ENCODE measurements at places on chromosomes 16 and 17. TPM values are rescaled to one million over a fixed set of nuclear protein-coding genes. Genes with fewer than 3 reads are reported as not detected.

DNA sequence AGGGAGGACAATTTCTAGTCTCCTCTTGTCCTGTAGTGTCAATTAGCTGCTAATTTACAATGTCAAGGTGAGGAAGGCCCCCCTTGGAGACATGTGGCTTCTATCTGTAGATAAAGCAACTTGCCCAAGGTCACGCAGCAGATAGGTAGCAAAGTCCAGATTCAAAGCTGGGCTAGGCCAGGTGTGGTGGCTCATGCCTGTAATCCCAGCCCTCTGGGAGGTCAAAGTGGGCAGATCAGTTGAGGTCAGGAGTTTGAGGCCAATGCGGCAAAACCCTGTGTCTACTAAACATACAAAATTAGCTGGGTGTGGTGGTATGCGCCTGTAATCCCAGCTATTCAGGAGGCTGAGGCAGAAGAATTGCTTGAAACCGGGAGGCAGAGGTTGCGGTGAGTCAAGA is 11.1 kb downstream of the TRPV3 start:
- no peak overlapping the region for H3K4me3 ChIP-seq
- H3K27ac ChIP-seq: no peak overlapping the region
- peaks cover 7% of the 10 kb centered on the region for H3K27me3 ChIP-seq
- H3K4me1 ChIP-seq: no peaks in the 10 kb centered on the region
- DNase-seq: no peak
- H3K36me3 ChIP-seq: no peaks in the 10 kb centered on the region

GRCh38 chr16:85091522-85091910 is 20.8 kb downstream of the CIBAR2 start:
- H3K4me1 ChIP-seq: peaks cover 19% of the 10 kb centered on the region
- no peak for DNase-seq
- H3K36me3 ChIP-seq: no peaks in the 10 kb centered on the region
- H3K4me3 ChIP-seq: no peak overlapping the region

GRCh38 chr17:45946841-45947256 is 52.2 kb upstream of the STH start:
- H3K27ac ChIP-seq: no peak overlapping the region
- H3K4me1 ChIP-seq: peaks cover 6% of the 10 kb centered on the region
- no peaks in the 10 kb centered on the region for H3K36me3 ChIP-seq
- H3K27me3 ChIP-seq: peaks cover 41% of the 10 kb centered on the region

- H3K4me1 ChIP-seq: no peaks in the 10 kb centered on the region
- H3K27ac ChIP-seq: no peak overlapping the region
- DNase-seq: no peak
- no peak overlapping the region for H3K4me3 ChIP-seq
- no peaks in the 10 kb centered on the region for H3K36me3 ChIP-seq
Measured at GRCh38 chr16:82293671-82294070, 123.6 kb upstream of the MPHOSPH6 start.

GRCh38 chr16:80583466-80583865 is 42.7 kb downstream of the DYNLRB2 start:
- no peak overlapping the region for H3K27ac ChIP-seq
- H3K4me1 ChIP-seq: no peaks in the 10 kb centered on the region
- DNase-seq: no peak
- peaks cover 6% of the 10 kb centered on the region for H3K27me3 ChIP-seq

DNA sequence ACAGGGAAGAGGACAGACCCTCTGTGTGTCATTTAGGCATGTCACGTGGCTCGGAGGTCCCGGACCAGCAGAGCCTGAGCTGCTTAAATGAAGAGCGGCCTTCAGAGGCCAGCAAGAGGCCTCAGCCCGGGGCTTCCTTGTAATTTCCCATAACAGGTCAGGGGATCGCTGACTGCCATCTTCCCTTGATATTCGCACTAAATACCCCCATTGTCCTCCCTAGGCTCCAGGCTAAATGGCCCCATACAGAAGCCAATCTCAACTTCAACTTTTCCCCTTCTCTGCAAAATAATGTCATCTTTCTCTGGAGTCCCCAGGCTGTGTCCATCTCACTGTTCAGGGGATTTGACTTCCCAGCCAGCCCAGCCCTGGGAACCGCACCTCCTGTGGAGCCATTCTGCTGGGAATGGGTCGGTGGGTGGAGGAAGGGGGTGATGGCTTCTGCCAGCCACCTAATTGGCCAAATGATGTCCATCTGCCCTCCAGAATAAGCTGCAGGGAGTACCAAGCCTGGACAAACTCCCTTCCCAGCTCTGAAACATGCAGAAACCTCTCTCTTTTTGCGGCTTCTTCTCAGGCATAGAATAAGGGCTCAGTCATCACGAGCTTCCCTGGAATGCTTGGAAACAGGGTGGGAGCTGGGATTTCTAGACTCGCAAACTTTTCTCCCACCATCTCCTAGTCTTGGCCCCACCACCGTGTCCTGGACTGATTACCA is 129.9 kb downstream of the SDK2 start:
- H3K27me3 ChIP-seq: peaks cover 3% of the 10 kb centered on the region
- H3K36me3 ChIP-seq: no peaks in the 10 kb centered on the region
- DNase-seq: no peak

GRCh38 chr16:85075236-85075924 is 36.9 kb downstream of the CIBAR2 start:
- no peaks in the 10 kb centered on the region for H3K4me1 ChIP-seq
- H3K27me3 ChIP-seq: no peaks in the 10 kb centered on the region
- H3K36me3 ChIP-seq: peaks cover 19% of the 10 kb centered on the region
- no peak overlapping the region for H3K27ac ChIP-seq

GRCh38 chr16:57314161-57314785 is 29.8 kb upstream of the PLLP start:
- no peaks in the 10 kb centered on the region for H3K36me3 ChIP-seq
- no peak overlapping the region for H3K27ac ChIP-seq
- peaks cover 4% of the 10 kb centered on the region for H3K4me1 ChIP-seq
- H3K27me3 ChIP-seq: peaks cover 2% of the 10 kb centered on the region
- no peak overlapping the region for H3K4me3 ChIP-seq

DNA sequence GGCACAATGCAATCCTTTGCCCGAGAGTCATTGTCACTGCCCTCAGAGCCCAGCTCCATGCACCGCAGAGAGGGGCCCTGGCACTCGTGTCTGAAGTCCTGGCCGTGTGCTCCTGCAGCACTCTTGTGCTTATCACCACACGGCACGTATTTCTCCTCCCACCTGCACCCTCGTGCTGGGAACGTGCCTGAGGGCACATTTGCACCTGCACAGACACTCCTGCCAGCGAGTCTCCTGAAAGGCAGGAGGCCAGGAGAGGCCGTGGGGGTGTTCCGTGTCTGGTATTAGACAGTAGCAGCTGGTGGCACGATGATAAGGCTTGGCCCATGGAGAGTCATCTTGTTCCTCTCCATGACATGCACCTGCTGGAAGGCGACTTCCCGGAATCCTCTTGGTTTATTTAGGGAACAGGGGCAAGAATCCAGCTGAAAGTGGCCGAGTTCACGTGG is 3.4 kb upstream of the ACSF3 start:
- H3K27ac ChIP-seq: no peak overlapping the region
- H3K4me3 ChIP-seq: no peak overlapping the region
- peaks cover 62% of the 10 kb centered on the region for H3K27me3 ChIP-seq
- no peaks in the 10 kb centered on the region for H3K36me3 ChIP-seq
- H3K4me1 ChIP-seq: peaks cover 11% of the 10 kb centered on the region

DNA sequence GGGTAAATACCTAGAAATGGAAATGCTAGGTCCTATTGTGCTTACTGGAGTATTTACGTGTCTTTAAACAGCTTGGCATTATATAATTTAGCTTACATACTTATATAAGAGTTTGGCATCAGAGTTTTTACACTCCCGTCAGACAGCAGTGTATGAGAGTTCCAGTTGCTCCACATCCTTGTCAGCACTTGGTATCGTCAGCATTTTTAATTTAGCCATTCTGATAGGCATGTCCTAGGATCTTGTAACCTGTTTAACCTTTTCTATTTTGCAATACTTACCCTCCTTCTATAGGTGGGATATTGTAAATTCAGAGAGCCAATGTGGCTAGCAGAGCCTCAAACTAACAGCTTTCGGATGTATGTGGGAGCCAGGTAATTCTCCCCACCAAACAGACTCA is 228.3 kb upstream of the EEF2KMT start:
- no peak overlapping the region for H3K27ac ChIP-seq
- H3K27me3 ChIP-seq: no peaks in the 10 kb centered on the region
- no peak overlapping the region for H3K4me3 ChIP-seq
- no peaks in the 10 kb centered on the region for H3K36me3 ChIP-seq
- DNase-seq: no peak
- H3K4me1 ChIP-seq: no peaks in the 10 kb centered on the region

DNA sequence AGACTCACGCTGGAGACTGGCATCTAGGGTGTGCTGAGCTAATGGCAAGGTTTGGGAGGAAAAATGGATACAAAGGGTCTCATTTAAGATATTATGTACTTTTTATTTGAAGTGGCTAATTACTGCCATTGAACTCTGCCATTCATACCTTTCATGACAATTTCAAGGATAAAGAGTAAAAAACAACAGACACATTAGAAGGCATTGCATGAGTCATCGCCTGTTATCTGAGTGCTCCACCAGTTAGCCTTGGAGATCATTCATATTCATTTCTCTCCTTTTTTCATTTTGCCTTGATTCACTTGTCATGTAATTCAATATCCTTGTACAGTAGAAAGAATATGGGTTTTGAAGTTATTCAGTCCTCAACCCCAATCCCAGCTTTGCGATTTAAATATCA is 109.5 kb downstream of the CDH8 start:
- no peaks in the 10 kb centered on the region for H3K27me3 ChIP-seq
- H3K4me1 ChIP-seq: peaks cover 17% of the 10 kb centered on the region
- H3K4me3 ChIP-seq: no peak overlapping the region

- H3K4me1 ChIP-seq: peaks cover 12% of the 10 kb centered on the region
- no peaks in the 10 kb centered on the region for H3K27me3 ChIP-seq
- no peak overlapping the region for H3K27ac ChIP-seq
- no peak for DNase-seq
- no peak overlapping the region for H3K4me3 ChIP-seq
Measured at GRCh38 chr16:19073344-19073743, 5.9 kb downstream of the COQ7 start.

DNA sequence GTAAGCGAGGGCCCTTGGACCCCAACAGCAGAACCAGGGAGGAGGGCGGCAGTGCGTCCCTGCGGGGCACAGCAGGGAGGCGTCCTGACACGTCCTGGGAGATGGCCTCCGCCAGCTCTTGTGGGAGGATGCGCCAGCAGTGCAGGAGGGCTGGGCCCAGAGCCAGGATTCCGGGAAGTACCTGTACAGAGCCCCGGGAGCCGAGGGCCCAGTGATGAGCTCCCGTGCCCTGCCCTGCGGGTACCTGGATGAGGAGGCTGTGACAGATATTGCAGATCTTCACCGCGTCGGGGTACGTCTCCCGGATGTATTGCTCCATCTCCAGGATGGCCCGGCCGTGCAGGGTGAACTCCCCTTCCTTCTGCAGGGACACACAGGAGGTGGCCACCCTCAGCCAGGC is 23.1 kb downstream of the KDM8 start:
- H3K27me3 ChIP-seq: no peaks in the 10 kb centered on the region
- no peak overlapping the region for H3K4me3 ChIP-seq
- H3K36me3 ChIP-seq: no peaks in the 10 kb centered on the region
- no peak for DNase-seq
- peaks cover 8% of the 10 kb centered on the region for H3K4me1 ChIP-seq

- H3K4me1 ChIP-seq: no peaks in the 10 kb centered on the region
- H3K4me3 ChIP-seq: no peak overlapping the region
- H3K36me3 ChIP-seq: no peaks in the 10 kb centered on the region
- H3K27ac ChIP-seq: peak overlapping the region; percentile 54
- no peak for DNase-seq
Measured at GRCh38 chr16:4179020-4179419, 62.8 kb upstream of the ADCY9 start.

GRCh38 chr17:72122765-72123529 is 2.1 kb downstream of the SOX9 start:
- H3K4me3 ChIP-seq: peak overlapping the region; percentile 99
- peaks cover 11% of the 10 kb centered on the region for H3K36me3 ChIP-seq
- peaks cover 73% of the 10 kb centered on the region for H3K4me1 ChIP-seq
- peak overlapping the region; percentile 87 for H3K27ac ChIP-seq
- peak; percentile 69 for DNase-seq
- peaks cover 34% of the 10 kb centered on the region for H3K27me3 ChIP-seq

DNA sequence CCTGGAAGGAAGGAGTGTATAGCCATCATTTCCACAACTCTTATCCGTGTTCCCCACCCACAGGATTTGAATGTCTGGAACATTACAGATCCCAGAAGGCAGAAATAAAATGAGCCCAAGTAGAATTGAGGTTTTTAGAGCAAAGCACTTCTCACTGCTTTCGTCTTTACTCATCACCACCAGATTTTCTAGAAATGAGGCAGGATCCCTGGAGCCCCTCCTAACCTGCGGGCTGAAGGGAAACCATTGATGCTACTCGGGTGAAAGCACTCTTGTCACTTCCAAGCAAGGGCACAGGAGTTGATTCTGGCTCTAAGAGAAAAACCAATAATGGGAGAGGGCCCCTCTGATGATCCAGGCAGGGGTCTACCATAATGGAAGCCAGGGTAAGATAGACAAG is 2.8 kb upstream of the ALDOC start:
- H3K4me1 ChIP-seq: peaks cover 8% of the 10 kb centered on the region
- H3K27me3 ChIP-seq: no peaks in the 10 kb centered on the region
- no peak overlapping the region for H3K27ac ChIP-seq
- H3K4me3 ChIP-seq: no peak overlapping the region
- no peak for DNase-seq

CDT1 gene
- 14.6 TPM for total RNA-seq

TMC5 gene
- total RNA-seq: 2.2 TPM

ZNF19 gene
- 7.3 TPM for total RNA-seq

SPEM2 gene
- not detected for total RNA-seq

KRTAP9-2 gene
- total RNA-seq: not detected

TAT gene
- 0.07 TPM for total RNA-seq

CA7 gene
- total RNA-seq: not detected

RNF213 gene
- total RNA-seq: 63.4 TPM

MT1G gene
- not detected for total RNA-seq
